Lung microvascular endothelial cell (primary cell): ENCODE measurements at places on chromosomes 3 and 15. TPM values are rescaled to one million over a fixed set of nuclear protein-coding genes. Genes with fewer than 3 reads are reported as not detected.

GRCh38 chr3:157452097-157452496 is 15.4 kb downstream of the PTX3 start:
- no peak for DNase-seq

- DNase-seq = no peak
Measured at GRCh38 chr3:70979983-70980645, 603.4 kb downstream of the FOXP1 start.

The VIPR1 gene
- total RNA-seq = under 0.01 TPM in 1 of 2 replicates, not detected in the other

DNA sequence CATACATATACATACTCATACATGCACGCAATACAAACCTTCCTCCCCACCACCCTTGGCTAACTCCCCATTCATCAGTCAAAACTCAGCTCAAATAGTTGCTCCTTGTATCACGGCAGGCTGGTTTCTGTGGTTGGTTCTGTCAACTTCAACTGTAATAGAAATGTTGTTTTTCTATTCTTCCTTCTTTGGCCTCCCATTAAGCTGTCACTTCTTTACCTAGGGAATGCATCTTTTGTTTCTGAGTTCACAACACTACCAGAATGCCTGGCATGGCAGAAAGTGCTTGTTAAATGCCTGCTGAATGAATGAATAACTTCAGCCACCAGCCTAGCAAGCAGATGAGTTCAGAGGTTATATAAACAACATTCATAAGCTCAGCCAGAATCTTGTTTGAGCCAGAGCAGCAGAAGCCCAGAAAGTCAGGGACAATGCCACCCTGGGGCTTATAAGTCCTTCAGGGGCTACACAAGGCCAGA is 63.1 kb downstream of the B3GALNT1 start:
- DNase-seq = peak; percentile 6

DNA sequence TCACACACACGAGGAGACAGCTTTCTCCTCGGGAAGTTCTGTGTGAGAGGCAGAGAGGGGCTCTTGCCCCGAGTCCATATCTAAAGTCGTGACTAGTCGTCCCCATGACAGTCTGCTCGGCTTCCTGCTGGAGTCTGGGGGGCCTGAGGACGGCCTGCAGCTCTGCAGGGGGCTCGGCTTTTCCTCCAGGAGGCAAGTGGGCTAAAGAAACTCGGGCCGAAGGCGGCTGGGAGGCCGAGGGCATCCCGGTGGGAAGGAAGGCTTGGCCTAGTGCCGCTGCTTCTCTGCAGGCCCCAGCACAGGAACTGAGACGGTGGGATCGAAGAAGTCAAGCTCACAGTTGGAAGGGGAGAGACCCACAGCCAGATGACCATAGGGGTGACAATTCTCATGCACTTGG is 25.4 kb upstream of the PIGZ start:
- DNase-seq = no peak

The VILL gene
- total RNA-seq = 2.8 and 3.1 TPM in 2 replicates

GRCh38 chr3:140530603-140531002 is 147.3 kb upstream of the TRIM42 start:
- no peak for DNase-seq

The POMGNT2 gene
- 3.3 and 3.8 TPM in 2 replicates for total RNA-seq

The GOLGA6L4 gene
- 0.65 and 0.99 TPM in 2 replicates for total RNA-seq

- DNase-seq = no peak
Measured at GRCh38 chr15:60735559-60736047, 256.7 kb upstream of the ICE2 start.

- no peak for DNase-seq
Measured at GRCh38 chr3:4241595-4242170, 61.5 kb upstream of the SETMAR start.

GRCh38 chr3:104886220-104886995 is 480.3 kb upstream of the ALCAM start:
- DNase-seq = no peak

GRCh38 chr3:158936530-158937113 is 134.8 kb downstream of the MFSD1 start:
- no peak for DNase-seq

DNA sequence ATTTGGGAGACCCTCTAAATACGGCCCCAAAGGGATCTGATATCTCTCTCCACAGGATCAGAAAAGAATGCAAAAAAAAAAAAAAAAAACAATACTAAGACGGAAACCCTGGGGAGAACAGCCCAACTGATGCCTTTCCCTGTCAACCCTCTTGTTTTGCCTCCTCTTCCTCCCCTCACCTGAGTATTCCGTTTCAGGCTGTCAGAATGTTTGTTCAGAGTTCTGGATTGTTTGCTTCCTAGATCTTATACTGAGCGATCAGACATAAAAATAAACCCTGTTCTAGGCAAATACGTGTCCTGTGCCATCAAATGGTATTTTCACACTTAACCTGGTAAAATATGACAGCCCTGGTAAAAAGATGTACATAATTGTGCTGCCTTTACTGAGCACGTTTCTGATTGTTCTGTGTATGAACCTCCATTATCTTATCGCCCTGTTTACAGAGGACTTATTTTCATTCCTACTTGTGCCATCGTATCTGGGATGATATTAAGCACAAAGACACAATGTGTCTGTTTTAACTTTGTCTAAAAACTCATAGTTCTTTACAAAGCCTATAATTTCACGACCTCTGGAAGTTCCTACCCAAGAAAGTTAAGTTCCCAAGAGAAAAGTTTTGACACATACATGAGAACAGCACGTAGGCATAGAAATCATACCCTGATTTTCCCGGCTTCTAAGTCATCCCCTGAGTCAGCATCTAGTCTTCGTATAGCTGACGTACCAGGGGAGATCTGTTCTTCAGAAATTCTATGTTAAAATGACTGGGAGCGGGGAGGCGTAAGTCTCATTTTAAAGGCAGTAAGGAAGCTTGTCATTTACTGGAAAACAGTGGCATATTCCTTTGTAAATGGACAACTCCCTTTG is 856 bp downstream of the ZBTB38 start:
- peak; percentile 89 for DNase-seq

- no peak for DNase-seq
Measured at GRCh38 chr3:176867681-176868663, 329.3 kb downstream of the TBL1XR1 start.

DNA sequence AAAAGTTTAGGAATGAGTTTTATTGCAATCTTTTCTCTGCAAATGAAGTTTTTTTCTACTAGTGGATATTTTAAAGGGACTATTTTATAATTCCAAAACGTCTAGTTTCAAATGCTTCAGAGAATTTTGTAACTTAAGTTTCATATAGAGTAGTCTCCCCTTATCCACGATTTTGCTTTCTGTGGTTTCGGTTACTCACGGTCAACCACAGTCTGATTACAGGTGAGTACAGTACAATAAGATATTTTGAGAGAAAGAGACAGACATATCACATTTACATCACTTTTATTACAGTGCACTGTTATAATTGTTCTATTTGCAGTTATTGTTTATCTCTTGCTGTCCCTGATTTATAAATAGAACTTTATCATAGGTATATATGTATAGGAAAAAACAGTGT is 7.4 kb upstream of the EOGT start:
- DNase-seq = no peak

DNA sequence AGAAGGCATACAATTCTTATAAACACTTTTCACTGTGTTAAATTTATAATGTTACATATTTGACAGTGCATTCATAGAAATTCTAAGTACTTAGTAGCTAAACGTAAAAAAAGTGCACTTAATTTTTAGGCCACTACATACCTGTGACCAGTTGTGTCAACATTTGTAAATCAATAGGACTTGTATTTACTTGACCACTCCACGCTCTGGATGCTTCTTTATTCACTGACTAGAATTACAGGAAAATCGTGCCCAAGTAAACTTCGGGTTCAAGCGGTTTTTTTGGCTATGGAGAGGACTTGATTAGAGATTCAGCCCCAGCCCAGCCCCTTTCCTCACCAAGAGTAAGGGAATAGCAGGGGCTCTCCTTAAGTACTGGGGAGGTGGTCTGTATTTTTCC is 21.8 kb downstream of the WDR53 start:
- no peak for DNase-seq

The NOX5 gene
- total RNA-seq = under 0.01 TPM in 1 of 2 replicates, not detected in the other

DNA sequence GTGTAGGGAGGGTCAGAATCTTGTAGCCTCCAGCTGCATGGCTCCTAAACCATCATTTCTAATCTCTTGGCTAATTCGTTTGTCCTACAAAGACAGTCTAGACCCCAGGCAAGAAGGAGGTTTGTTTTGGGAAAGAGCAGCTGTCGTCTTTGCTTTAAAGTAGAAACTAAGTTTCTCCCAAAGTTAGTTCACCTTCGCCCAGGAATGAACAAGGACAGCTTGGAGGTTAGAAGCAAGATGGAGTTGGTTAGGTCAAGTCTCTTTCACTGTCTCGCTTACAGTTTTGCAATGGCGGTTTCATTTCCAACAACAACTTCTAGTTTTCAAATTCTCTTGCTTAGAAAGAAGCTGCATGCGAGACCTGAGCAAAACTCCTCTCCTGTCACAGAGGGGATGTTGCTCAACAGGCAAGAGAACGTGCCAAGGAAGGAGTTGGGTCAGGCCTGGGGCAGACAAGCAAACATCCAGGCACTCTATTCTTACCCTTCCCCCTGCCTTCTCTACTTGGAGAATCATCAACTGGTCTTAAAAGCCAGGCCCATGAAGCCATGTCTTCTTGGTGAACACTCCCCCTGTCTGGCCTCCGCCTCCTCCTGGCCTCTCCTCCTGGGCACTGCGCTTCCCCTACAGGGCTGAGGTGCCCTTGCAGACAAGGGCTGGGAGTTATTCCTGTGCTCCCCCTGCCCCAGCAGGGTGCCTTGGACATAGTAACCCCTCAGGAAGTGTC is 57.6 kb downstream of the TMEM44 start:
- DNase-seq = no peak

The NR2C2 gene
- total RNA-seq = 13.5 and 19.6 TPM in 2 replicates

DNA sequence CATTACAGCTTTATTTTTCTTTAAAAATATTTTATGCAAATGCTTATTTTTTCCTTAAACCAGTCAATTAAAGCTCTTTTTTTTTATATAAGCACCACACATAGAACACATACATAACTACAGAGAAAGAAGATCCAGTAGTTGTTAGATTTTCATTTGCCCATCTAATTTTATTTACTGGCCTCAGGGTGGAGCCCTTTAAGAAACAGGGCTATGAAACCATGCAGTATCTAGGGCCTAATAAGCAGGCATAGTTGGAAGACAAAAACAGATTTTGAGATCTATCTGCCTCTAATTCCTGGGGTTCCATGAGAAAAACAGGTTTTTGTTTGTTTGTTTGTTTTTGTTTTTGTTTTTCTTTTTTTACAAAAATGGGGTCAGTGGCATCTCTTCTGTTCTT is 120.6 kb downstream of the BCHE start:
- DNase-seq = no peak

GRCh38 chr3:122349171-122349570 is 24.1 kb downstream of the CSTA start:
- no peak for DNase-seq

GRCh38 chr15:92787116-92787515 is 113.0 kb upstream of the CHD2 start:
- DNase-seq = no peak

The ACKR2 gene
- 4.8 and 71.4 TPM in 2 replicates for total RNA-seq

GRCh38 chr3:64343689-64344430 is 118.6 kb upstream of the PRICKLE2 start:
- DNase-seq = peak; percentile 60

GRCh38 chr15:48774484-48774883 is 36.4 kb downstream of the CEP152 start:
- no peak for DNase-seq

GRCh38 chr3:62238003-62238402 is 135.3 kb downstream of the FEZF2 start:
- DNase-seq = no peak

GRCh38 chr3:9231937-9232336 is 17.5 kb downstream of the SRGAP3 start:
- DNase-seq = no peak

DNA sequence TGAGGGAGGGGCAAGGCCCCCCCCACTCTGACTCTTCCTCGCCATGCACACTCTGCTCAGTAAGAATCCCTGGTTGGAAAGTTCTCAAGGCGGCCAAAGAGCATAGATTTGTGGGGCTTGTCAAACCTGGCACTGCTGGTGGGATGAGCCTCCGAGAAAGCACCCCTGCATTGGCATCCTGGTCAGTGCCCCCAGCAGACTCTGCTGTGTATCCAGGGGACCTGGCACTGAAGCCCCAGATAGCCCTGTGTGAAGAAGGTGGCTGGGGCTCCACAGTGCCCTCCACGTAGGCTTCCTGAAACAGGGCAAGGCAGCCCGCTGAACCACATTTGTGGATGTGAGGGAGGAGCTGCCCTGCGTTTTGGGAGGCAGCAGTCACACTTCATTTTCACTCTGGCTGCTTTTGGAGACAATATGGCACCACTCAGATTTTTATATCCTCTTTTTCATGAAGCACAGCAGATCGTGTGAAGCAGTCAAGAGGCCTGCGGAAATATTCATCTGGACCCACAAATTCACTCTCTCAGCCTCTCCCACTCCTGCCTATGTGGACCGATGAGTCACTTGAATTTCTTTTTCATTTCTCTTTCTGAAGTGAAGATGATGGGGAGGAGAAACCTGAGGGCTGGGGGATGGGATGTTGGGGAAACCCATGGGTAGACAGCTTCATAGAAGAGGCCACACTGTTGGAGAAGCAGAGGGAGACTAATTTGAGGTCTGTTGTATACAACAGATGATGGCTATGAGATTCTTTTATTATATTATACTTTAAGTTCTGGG is 88.7 kb upstream of the BCL6 start:
- DNase-seq = no peak

The SNTN gene
- total RNA-seq = not detected in 2 replicates

GRCh38 chr3:126934031-126934531 is 48.8 kb upstream of the PLXNA1 start:
- DNase-seq = no peak

DNA sequence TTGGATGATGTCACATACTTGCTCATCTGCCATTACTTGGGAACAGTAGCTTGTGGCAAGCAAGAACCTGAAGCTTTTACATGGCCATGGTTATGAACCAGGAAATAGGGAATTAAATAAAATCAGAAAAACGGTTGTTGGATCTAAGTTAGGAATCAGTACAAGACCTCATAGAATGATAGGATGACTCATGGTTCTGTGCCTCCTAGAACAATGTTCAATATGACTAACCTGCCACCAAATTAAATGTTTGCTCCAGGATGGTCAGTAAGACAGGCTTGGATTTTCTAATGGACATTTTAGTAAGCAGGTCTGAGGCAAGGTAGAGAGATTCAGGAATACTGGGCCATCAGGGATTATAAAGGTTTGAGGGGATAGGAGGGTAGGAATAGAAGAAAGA is 218.9 kb downstream of the PLOD2 start:
- DNase-seq = no peak

GRCh38 chr3:58531956-58532355 is 5.0 kb downstream of the ACOX2 start:
- peak; percentile 67 for DNase-seq
